Activated CD4-positive, alpha-beta T cell treated with anti-CD3 and anti-CD28 coated beads, Interleukin-2, amount 50 U/mL, for 1 hour (primary cell): ENCODE measurements at places on chromosomes 16 and 17.
A peak's percentile ranks its signal among the peaks of the same experiment; 100 is the strongest.

DNA sequence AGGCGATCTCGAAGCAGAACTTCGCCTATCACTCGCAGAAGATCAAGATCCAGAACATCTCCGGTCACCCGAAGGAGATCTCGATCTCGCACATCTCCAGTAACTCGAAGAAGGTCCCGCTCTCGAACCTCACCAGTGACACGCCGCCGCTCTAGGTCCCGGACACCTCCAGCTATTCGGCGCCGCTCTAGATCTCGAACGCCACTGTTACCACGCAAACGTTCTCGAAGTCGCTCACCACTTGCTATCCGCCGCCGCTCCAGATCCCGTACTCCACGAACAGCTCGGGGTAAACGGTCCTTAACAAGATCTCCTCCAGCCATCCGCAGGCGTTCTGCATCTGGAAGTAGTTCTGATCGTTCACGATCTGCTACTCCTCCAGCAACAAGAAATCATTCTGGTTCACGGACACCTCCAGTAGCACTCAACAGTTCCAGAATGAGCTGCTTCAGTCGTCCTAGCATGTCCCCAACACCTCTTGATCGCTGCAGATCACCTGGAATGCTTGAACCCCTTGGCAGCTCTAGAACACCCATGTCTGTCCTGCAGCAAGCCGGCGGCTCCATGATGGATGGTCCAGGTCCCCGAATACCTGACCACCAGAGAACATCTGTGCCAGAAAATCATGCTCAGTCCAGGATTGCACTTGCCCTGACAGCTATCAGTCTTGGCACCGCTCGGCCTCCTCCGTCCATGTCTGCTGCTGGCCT, 10.5 kb downstream of the ELOB start:
- DNase-seq = no peak

DNA sequence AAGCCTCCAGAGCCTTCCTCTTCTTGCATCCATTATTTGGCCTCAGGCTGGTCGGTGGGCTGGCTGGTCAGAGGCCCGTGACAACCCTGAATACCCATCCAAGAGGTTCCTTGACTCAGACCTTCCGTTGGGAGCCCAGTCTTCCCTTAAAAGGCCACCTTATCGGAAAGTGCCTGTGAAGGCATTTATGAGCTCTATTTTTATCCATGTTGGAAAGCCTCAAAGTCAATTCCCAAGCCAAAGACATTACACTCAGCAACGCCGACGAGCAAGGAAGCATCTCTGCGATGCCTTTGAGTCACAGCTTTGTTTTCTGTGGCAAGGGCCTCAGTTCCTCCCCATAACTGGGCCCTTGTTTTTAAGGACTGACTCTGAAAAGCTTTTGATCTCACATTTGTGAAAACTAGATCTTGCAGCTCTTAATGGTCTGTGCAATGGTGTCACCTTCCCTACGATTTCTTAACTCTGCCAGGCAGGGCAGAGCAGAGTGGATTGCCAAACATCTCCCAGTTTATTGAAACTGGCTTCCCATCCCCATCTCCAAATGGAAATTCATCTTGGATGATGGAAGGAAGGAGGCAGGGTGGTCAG, 13.3 kb upstream of the SPOP start:
- DNase-seq = no peak

GRCh38 chr17:35189291-35189690, 4.9 kb downstream of the SLC35G3 start:
- DNase-seq = no peak

DNA sequence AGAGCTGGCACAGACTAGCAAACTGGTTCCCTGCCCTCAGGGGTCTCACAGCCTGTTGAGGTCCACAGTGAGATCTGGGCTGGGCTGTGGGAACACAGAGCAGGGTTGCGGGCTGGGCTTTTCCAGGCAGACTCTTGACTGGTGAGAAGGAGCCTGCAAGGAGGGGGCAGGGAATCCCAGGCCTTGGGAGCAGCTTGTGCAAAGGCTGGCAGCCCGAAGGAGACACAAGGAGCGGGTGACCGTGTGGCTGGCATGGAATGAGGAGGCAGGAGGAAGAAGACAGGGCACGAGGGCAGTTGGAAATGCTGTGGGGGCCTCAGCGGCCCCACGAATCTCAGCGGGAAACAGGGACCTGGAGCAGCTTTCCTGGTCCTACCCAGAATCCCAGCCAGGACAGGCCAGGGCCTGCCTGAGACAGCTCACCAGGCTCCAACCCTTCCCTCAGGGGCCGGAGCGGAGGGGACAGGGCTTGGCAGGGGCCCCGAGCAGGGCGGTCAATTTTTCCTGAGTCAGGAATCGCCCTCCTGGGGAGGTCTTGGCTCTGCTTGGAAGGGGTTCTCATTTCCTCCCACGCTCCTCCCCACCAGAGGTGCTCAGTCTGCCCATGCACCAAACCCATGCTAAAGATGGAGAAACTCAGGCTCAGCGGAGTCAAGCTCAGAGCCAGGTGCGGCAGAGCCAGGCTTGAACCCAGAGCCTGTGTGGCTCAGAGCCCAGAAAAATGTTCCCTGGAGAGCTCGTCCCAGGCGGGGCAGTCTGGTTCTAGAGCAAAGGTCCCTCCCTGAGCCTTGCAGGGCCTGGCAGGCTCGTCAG, 9.2 kb upstream of the SNN start:
- no peak for DNase-seq

DNA sequence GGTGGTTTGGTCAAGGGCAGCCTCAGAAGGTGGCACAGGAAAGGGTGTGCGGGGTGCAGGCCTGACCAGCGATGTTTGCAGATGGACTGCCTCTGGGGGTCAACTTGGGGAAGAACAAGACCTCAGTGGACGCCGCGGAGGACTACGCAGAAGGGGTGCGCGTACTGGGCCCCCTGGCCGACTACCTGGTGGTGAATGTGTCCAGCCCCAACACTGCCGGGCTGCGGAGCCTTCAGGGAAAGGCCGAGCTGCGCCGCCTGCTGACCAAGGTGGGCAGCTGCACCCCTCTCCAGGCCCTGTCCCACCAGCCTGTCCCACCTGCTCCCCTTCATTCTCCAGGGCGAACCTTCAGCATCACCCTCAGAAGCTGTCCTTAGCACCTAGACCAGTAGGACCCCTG, 12.5 kb downstream of the DHODH start:
- DNase-seq = no peak

DNA sequence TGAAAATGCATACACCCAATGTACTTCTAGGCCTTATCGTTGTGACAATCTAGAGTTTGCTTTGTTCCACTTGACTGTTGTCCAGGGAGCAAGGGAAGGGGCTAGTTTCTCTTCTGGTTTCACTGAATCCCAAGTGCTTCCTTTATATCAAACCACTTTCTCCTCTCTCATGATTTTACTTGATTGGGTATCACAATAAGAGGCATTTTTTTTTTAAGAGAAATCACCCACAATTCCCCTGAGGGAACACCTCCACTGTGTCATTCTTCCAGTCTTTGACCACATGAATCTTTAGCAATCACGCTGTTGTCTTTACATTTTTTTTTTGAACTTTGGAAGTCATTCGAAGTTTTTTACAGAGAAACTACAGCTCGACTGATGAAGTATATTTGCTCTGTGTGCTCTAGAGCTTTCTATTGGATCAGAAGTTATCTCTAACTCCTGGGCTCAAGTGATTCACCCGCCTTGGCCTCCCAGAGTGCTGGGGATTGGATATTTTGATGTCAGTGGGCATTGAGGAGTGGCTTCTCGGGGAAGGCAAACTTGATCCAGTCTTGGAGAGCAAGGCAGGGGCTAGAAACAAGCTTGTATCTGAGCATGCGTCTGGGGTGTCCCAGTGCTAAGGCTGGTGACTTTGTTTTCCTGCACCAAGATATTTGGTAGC, 3.0 kb downstream of the CDH1 start:
- no peak for DNase-seq

DNA sequence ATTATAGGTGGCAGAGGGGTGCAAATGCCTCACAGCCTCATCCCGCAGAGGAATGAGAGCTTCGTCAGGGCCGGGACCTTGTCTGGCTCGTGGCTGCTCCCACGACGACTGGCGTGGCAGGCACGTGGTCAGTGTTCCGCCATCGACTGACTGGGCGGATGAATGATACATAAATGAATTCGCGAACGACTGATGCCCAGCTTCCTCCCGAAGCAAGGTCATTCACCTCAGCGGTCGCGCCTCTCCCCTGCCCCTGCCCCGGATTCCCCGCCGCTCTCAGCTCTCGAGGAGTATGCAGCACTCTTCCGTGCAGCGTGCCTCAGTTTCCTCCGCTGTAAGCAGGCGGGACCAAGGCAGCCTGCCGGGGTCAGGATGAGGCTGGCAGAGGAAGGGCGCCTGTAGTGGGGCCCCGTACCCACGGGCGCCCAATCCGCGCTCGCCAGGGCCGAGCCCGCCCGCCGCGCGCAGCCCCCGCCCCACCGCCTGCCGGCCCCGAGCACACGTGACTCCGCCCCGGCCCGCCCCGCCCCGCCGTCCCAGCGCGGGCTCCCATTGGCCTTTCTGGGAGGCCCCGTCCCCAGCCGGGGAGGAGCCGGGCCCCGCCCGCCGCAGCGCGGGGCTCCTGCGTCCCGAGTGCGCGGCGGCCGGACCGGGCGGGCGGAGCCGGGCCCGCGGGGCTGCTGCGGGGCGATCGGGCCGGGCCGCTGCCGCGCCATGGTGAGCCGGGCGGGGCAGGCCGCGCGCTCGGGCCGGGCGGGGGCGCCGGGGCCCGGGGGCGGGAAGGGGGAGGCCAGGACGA, at the start of gene SNN:
Gene SNN, plus strand, starts transcription at position 632 of the 799 bp plus-strand sequence. CDS start 7,605 bp downstream, outside the sequence.
- DNase-seq = peak; percentile 82

DNA sequence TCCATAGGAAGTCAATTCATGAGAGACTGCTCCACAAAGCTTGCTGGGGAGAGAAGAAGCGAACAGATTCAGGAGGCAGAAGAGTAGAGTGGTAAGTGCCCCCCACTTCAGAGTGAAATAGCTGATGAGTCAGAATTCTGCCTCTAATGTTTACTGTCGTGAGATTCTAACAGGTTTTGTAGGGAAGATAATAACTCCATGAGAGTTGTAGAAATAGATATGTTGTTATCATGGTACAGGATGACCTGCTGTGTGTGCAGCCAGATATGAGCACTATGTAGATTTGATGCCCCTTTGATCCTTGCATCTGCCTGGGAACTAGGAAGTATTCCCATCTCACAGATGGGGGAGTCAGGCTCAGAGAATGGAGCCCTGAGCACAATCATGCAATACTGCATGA, 502.4 kb upstream of the CDH11 start:
- no peak for DNase-seq

DNA sequence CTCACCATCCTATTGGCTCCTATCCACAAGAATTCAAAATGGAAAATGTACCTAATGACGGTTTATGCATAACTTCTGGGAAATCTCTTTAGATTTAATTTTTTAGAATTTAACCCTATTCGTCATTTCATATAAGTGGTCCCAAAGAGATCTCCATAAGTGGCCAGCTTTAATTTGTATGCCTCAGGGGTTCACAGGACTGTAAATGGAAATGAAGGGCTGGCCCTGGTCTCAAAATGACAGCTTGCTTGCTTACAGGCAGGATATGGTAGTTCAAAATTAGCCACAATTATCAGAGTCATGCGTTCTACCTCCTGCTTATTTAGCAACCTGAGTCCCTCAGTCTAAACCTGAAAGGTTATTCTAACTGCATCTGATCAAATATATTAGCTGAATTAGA, 6.6 kb upstream of the NACA2 start:
- no peak for DNase-seq

DNA sequence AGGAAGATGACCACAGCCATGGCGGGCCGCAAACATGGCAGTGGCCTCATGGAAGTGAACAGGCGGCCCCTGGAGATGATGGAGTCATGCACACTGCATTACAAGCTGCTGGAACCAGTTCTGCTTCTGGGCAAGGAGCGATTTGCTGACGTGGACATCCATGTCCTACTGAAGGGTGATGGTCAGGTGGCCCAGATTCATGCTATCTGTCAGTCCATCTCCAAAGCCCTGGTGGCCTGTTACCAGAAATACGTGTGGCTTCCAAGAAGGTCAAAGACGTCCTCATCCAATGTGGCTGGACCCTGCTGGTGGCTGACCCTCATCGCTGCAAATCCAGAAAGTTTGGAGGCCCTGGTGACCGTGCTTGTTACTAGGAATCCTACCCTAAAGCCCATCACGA, 13.4 kb upstream of the WSB1 start:
- DNase-seq = no peak

DNA sequence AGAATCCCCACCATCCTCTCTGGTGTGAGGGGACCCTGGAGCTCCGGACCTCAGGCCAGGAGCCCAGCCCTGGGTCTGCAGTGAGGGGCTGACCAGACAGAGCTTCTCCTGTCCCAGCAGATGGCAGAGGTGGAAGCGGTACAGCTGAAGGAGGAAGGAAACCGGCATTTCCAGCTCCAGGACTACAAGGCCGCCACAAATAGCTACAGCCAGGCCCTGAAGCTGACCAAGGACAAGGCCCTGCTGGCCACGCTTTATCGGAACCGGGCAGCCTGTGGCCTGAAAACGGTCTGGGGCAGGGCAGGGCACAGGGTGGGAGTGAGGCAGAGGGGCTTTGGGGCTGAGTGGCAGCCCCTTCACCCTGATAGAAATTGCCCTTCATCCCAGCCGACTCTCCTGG, 527 bp downstream of the UNC45B start:
- no peak for DNase-seq

DNA sequence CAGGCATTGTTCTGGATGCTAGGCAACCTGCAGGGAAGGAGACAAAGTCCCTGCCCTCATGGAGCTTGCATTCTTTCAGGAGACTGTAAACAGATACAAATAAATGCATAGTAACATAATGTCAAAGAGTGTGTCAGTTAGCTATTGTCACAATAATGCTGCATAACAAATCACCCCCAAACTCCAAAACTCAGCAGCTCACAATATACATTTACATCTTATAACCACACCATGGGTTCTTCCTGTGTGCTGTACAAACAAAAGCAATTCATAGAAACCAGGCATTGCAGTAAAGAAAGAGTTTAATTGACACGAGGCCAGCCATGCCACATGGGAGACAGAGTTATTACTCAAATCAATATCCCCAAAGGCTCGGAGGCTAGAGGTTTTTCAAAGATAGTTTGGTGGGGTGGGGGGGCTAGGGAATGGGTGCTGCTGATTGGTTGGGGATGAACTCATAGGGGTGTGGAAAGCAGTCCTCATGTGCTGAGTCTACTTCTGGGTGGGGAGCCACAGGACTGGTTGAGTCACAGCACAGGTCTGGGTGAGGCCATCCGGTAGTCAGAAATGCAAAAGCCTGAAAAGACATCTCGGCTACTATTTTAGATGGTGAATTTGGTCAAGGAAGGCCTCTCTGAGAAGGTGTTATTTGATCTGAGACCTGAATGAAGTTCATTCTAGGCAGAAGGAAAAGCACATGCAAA, 79.0 kb downstream of the GPRC5B start:
- DNase-seq = no peak
